HL-60 (cell line): ENCODE measurements at places on chromosomes 2 and 18.

- DNase-seq = no peak
These were observed 44.1 kb downstream of the ATOH8 start for GRCh38 chr2:85797921-85798320.

DNA sequence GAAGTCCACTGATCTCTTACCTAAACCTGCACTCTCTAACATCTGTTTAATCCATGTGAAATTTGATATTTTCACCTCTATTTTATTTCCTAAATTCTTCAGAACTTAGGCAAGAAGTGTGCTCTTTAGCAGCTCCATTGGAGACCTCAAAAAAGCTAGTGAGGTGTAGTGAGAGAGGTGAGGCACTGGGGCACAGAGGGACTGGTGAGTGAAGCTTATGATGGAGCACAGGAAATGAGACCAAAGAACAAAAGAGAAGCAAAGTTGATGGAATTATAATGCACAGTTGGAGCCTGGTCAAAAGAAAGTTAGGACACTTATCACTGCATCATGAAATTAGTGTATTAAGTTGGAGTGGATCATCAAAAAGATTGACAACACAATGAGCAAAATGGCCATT lies 1050.7 kb upstream of the NRXN1 start:
- no peak for DNase-seq

- DNase-seq = peak; percentile 5
These were observed 147.8 kb upstream of the ERBB4 start for GRCh38 chr2:212686285-212686895.

- no peak for DNase-seq
These were observed 109.2 kb downstream of the COPS8 start for GRCh38 chr2:237194906-237195305.

- DNase-seq = no peak
These were observed 45.7 kb downstream of the RDH14 start for GRCh38 chr2:18514526-18515461.
